ENCODE measurements at places on chromosomes 2 and 18.

GRCh38 chr2:102765061-102765460 is 3.2 kb downstream of the TMEM182 start:
- no peak for DNase-seq

DNA sequence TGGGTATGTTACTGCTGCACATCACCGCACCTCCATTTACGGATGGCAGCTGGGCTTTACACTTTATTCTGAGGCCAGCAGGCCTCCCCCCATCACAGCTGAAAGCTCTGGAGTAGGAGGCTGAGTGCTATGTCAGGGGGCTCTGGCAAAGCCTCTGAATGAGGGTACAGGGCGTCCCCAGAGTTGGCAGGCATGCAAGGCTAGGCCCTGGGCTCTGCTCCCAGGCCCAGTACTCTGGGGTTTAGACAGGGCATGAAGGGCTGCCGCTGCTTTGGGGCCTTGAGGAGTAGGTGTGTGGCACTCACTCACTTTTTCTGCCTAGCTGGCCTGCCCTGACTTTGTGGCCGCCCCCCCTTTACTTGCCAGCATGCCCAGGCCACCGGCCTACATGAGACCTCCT is 90.8 kb downstream of the WDSUB1 start:
- DNase-seq = no peak

GRCh38 chr2:126367361-126367760 is 288.6 kb upstream of the GYPC start:
- no peak for DNase-seq

- no peak for DNase-seq
These were observed 1.5 kb upstream of the RUFY4 start for GRCh38 chr2:218067523-218067922.

GRCh38 chr2:160976797-160977196 is 183.4 kb upstream of the TANK start:
- DNase-seq = no peak

DNA sequence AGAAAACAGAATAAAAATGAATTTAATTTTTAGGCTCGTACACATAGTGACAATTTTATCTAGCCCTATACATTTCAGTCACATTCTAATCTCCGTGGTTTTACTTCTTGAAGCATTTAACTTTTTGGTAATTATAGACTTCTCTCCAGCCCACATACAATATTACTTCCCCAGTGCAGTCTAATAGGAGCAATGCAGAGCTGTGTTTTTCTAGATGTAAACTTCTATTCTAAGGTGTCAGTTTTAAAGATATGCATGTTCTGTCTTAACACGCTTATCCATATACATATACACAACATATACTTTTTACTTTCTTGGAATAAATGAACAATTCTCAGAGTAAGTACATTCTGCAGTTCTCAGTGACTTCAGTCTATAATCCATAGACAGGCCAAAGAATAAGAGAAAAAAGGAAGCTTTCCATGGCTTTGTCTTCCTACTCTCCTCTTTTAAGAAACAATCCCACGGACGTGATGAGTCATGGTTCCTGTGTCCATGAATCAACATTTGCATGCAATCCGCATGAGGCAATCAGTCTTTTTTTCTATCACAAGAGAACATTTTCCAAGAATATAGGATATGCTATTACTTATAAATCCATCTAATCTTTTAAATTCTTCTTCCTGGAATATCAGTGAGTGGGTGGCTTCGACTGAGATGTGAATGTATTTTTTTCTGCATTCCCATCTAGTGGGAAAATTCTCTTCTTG is 42.8 kb downstream of the CCDC102B start:
- DNase-seq = no peak

- DNase-seq = no peak
These were observed 266.6 kb downstream of the PDE11A start for GRCh38 chr2:177806025-177806424.

GRCh38 chr2:166067229-166067628 is 60.6 kb downstream of the SCN1A start:
- DNase-seq = no peak

GRCh38 chr2:217256251-217256650 is 396.4 kb upstream of the TNP1 start:
- DNase-seq = no peak

GRCh38 chr2:60438653-60439052 is 114.8 kb downstream of the BCL11A start:
- DNase-seq = no peak

DNA sequence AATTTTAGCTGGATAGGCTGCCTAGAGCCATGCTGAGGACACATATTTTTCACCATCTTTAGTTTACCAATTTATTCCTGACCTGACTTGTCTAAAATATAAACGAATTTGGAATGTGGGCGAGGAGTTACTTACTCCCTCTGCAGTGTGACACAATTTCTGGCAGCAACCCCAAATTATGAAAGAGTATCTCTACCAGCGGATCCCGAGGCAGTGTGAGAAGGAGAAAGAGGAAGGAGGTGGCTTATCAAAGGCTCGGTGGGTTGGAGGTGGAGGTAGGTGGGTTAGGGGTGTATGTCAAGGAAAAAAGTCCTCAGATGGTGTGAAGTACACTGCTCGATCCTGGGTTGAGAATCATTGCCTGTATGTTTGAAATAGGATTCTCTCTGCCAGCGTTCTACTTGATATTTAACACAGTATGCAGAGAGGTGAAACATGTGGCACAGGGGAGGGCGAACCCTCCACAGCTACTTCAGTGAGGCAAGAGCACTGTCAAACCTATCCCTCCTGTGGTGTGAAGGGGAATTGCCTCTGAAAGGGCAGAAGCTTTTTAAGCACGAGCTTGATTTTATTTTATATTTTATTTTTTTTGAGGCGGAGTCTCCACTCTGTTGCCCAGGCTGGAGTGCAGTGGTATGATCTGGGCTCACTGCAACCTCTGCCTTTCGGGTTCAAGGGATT is 76.0 kb downstream of the RFTN2 start:
- no peak for DNase-seq
